WTC11 (cell line): ENCODE measurements at places on chromosomes 7 and 10. TPM values are rescaled to one million over a fixed set of nuclear protein-coding genes. Genes with fewer than 3 reads are reported as not detected.

GRCh38 chr7:2823130-2823529, 21.0 kb downstream of the GNA12 start:
- no peak for DNase-seq

GRCh38 chr7:33354201-33354600, 224.8 kb downstream of the BBS9 start:
- no peak for DNase-seq

- DNase-seq: no peak
Observed at GRCh38 chr10:905503-905902, 26.0 kb downstream of the LARP4B start.

DNA sequence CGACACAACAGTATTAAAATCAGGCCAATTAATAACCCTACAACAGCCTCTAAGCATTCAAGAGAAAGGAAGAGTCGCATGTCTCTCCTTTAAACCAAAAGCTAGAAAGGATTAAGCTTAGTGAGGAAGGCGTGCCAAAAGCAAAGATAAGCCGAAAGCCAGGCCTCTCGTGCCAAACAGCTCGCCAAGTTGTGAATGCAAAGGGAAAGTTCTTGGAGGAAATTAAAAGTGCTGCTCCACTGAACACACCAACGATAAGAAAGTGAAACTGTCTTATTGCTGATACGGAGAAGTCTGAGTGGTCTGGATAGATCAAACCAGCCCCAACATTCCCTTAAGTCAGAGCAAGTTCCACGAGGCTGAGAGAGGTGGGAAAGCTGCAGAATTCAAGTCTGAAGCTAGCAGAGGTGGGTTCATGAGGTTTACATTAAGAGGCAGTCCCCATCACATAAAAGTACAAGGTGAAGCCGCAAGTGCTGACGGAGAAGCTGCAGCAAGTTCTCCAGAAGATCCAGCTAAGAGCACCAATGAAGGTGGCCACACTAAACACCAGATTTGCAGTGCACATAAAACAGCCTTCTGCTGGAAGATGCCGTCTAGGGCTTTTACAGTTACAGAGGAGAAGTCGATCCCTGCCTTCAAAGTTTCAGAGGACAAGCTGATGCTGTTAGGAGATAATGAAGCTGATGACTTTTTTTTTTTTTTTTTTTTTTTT, 194.8 kb downstream of the MAD1L1 start:
- DNase-seq: no peak

DNA sequence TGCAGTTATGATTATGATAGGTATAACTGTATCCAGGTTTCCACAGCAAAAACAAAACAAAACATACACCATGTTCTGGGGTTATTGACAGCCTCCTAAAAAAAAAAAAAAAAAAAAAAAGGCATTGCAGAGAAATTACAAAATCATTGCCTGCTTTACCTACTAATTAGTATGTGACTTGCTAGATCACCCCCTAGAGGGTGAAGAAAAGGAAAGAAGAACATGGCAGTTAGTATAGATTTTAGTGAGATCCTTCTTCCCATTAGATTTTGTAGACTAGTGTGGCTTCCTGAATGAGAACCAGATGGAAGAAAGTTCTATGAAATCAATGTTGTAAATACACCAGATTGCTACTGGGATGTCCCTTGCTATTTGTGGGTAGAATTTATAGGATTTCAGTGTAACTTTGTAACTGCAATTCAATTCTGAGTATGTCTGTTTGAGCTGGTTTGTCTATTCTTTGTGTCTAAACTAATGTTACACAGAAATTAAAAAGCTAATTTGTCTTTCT, 24.0 kb upstream of the AGBL3 start:
- DNase-seq: no peak

DNA sequence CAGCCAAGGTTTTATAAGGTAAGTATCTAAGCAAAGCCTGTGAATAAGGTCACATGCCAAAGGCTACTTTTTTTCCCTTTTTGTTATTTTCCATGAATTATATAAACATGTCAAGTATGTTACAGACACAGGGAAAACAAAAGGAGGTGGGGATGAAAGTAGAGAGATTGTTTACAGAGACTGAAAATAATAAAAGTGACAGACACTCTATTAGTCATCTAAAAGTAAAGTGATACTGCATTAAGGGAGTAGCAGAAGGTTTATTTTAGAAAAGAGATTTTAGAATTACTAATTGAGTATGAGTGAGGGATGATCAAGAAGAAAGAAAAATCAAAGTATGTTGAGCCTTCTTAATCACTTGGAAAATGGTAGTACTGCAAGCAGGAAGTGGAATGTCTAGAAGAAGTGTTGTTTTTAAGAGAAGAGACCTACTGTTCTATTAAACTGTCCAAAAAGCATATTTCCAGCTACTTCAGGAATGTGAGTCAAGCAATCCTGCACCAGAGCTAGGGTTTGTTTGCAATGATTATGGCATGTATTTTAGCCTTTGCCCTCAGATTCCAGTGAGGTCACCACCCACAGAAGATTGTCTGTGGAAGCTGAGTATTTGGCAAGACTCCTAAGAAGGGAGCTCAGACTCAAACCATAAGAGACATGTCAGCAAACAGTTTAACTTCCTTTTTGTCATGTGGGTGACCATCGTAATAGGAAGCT, 177.9 kb upstream of the PLXDC2 start:
- DNase-seq: no peak

DNA sequence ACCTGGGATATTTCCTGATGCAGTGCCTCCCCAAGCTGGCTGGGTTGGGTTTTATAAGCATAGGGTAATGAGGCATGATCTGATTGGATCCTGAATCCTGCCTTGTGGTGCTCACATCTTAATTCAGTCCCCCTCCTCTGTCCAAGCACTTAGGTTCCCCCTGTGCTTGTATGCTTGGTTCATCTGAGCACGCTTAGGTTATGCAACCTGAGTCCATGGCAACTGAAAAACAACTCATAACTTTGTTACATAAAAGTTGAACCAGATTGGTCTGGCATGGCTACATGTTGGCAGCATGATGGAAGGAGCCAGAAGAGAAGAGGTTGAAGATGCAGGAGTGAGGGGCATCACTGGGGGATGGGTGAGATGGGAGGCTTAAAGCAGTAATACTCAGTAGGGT, 57.3 kb upstream of the OSBPL3 start:
- DNase-seq: no peak

GRCh38 chr10:79274279-79275104, 72.8 kb upstream of the PPIF start:
- no peak for DNase-seq

GRCh38 chr10:104809288-104810090, 168.4 kb downstream of the SORCS3 start:
- DNase-seq: no peak

- DNase-seq: peak; percentile 15
Observed at GRCh38 chr7:117127585-117128168, 174.4 kb downstream of the ST7 start.

DNA sequence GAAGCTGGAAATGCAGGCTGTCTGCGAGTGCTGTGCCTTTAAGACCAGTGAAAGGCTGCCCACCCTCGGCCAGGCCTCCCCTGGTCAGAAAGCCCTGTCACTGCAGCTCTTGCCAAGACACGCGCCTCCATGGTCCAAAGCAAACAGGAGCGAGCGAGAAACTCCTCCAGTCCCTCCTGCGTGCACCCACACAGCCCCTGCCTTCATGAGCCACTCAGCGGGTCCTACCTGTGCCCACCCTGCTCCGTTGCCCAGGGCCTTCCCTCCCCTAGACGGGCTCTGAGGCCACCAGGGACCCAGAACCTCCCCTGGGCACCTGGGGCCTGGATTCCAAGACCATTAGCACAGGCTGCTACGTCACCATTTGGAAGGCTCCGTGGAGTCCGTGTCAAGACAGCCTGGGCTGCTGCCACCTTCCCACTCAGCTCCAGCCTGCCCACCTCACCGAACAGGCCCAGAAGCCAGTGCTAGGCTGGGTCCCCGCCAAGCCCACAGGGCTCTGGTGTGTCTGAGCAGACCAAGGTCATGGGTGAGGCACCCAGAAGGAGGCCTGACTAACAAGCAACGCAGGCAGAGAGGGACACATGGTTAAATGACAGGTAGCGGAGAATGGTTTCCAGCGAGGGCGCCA, 144.5 kb downstream of the NEURL1 start:
- no peak for DNase-seq

- no peak for DNase-seq
Observed at GRCh38 chr7:95798401-95798930, 26.1 kb downstream of the DYNC1I1 start.

DNA sequence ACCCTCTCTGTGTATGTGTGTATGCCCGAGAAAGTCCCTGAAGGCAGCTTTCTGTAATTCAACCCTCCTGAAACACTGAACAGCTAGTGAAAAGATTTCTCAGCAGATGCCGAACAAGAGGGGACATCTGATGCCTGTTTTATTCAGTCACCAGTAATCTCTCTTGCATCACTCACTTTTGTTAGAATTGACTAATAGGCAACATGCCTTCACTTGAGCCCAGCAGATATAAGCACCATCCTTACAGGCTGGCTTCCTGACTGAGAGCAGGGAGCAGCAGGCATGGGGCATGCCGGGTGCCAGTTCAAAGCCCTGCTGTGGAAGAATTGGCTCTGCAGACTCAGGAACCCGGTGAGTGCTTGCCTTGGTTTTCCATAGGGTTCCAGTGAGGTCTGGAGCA, at the start of gene ABCA13:
Gene ABCA13, plus strand, starts transcription at position 257 of the 400 bp plus-strand sequence. Its CDS starts 26 bp downstream, at position 283.
- DNase-seq: no peak

GRCh38 chr7:150620617-150621371, 11.4 kb downstream of the GIMAP6 start:
- DNase-seq: no peak

- DNase-seq: no peak
Observed at GRCh38 chr7:17486835-17487234, 188.4 kb downstream of the AHR start.

- no peak for DNase-seq
Observed at GRCh38 chr10:98269435-98269912, 1.5 kb upstream of the LOXL4 start.

DNA sequence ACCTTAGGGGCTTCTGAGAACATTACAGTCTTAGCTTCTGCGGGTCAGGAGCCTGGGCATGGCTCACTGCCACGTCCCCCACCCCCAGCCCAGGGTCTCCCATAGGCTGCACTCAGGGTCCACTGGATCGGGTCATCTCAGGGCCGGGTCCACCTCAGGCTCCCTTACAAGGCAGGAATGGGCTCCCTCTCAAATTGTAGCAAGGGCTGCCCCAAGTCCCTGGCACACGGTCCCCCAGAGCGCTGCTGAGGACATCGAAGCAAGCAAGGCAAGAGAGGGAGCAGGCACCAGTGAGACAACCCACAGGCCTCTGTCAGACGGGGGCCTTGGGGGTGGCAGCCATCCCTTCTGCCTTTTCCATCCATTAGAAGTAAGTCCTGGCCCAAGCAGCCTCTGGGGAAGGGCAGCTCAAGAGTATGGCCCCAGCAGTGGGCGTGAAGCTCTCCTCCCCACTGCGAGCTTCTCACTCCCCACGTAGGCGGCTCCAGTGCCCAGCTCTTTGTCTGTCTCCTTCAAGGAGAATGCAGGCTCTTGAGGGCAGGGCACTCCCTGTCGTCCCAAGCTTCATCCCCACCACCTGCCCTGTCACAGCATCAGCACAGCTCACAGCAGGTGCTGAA, 18.0 kb upstream of the RET start:
- no peak for DNase-seq

DNA sequence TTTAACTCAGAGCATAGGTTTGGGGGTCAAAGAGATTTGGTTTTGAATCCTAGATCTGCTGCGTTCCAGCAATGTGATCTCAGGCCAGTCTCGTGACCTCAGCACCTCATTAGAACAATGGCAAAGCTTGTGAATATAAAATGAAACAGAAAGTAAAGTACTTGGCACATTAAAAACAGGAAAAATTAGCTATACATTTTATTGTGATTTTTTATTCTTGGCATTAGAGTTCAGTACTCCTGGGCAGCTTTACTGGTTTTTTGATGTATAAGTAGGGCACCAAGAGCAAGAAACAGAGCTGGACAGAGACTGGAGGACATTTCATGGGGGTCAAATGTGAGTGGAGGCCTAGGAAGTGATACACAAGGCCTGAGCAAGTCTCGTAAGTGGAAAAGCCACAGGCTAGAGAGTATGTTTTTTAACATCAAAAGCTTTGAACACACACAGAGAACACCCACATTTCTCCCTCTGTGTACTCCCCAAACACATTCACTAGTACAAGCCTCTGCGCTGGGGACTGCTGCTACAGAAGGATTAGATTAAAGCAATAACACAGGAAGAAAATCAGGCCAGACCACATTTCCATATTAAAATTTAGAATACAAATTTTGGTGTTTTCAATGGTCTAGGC, 157.2 kb upstream of the SLC25A13 start:
- DNase-seq: no peak

- no peak for DNase-seq
Observed at GRCh38 chr7:79692015-79692414, 238.5 kb upstream of the MAGI2 start.

DNA sequence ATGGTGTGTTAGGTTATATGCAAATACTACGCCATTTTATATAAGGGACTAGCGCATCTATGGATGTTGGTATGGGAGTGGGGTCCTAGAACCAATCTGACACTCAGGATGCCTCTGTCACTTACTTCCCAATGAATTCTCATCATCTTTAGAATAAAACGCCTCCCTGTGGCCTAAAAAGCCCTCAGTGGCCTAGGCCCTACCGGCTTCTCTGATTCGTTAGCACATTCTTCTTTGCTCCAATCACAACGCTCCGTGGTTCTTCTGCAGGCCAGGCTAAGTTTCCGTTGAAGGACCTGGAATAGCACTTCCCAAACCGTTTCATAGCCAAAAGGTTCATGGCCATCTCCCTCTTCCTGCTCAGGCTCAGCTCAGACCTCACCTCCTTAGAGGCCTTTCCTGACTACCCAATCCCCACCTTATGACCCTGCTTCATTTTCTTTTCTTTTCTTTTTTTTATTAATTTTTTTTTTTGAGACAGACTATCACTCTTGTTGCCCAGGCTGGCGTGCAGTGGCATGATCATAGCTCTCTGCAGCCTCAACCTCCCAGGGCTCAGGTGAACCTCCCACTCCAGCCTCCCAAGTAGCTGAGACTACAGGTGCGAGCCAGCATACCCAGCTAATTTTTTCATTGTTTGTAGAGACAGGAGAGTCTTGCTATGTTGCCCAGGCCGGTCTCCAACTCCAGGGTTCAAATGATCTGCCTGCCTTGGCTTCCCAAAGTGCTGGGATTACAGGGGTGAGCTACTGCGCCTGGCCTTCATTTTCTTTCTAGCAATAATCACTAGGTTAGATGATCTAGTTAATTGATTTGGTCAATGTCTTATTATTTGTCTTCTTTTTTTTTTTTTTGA, 24.5 kb upstream of the YWHAG start:
- peak; percentile 47 for DNase-seq

Gene CACNA2D1
- total RNA-seq: 21.9 to 33.3 TPM (median 22.9 TPM) in 3 replicates

Gene LZTS2
- 84.6 to 93.1 TPM (median 91.1 TPM) in 3 replicates for total RNA-seq

Gene AKR1C8
- not detected in 3 replicates for total RNA-seq

Gene FGF8
- 14.0 to 28.9 TPM (median 16.4 TPM) in 3 replicates for total RNA-seq

Gene THAP5
- total RNA-seq: 15.5 to 19.5 TPM (median 17.9 TPM) in 3 replicates
